ENCODE measurements at places on chromosomes 1 and 21. TPM values are rescaled to one million over a fixed set of nuclear protein-coding genes. Genes with fewer than 3 reads are reported as not detected.

Gene ZBED6
- 13.4 TPM for total RNA-seq

DNA sequence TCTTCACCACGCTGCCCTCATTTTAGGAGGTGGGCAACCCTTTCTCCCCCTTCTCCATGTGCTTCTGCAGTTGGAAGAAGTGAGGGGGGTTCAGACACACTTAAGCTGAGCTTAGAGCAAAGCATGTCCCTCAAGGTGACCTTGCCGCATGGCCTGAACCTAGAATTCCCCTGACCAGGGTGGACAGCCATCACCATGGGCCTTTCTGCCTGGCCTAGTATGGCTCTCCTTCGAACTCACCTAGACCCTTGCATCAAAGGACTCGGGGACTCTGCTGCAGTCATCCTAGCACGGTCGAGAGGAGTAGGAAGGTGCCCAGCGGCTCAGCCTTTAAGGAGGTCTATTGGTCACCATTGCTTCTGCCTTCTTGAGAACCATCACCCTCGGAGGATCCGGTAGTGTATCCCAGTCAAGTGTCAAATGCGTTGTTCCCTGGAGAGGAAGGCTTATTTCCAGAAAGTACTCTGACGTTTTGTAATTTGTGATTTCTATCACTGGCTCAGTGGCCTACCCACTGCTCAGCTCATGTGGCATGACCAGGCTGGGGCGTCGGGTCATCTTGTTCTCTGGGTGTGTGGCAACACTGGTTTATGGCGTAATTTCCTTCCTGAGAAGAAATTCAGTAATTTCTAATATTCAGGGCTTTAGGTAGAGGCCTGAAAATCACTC lies at the start of gene KCNE1:
TSS of gene KCNE1 (minus strand) at position 424 of the 669 bp plus-strand sequence. CDS start 62,576 bp downstream, outside the sequence.
- H3K27me3 ChIP-seq, result no peaks in the 10 kb centered on the region
- H3K4me3 ChIP-seq, result peak within 1 kb of the TSS; percentile 7
- H3K36me3 ChIP-seq, result peaks cover 13% of the 10 kb centered on the region
- H3K27ac ChIP-seq, result peak within 1 kb of the TSS; percentile 46
- peak; percentile 71 for DNase-seq
- H3K4me1 ChIP-seq, result no peaks in the 10 kb centered on the region

DNA sequence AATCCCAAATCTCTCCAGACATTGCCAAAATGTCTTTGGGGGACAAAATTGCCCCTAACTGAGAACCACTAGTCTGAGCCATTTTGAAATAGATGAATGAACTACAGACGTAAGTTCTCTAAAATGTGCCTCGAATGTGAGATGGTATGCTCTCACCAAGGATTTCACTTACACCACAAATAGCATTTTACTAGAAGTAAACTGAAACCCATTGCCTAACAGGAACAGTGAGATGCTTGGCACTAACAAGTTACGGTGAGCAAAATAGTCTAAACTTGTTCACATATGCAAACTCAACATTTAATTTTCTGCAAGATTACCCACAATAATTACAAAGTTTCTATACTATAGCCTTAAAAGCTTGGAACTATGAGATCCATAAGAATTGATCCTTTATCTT lies 343.6 kb upstream of the ESRRG start:
- no peak overlapping the region for H3K4me3 ChIP-seq
- H3K36me3 ChIP-seq, result no peaks in the 10 kb centered on the region
- DNase-seq, result no peak
- H3K27ac ChIP-seq, result no peak overlapping the region
- H3K27me3 ChIP-seq, result no peaks in the 10 kb centered on the region

GRCh38 chr1:145992502-145992936 lies 3.9 kb downstream of the TXNIP start:
- DNase-seq, result no peak
- peak overlapping the region; percentile 74 for H3K4me3 ChIP-seq
- peaks cover 32% of the 10 kb centered on the region for H3K4me1 ChIP-seq
- no peaks in the 10 kb centered on the region for H3K27me3 ChIP-seq
- peaks cover 45% of the 10 kb centered on the region for H3K36me3 ChIP-seq
- H3K27ac ChIP-seq, result peak overlapping the region; percentile 98

Gene MARCKSL1
- total RNA-seq, result 9.5 TPM

GRCh38 chr1:46284597-46285564 lies 18.5 kb downstream of the LRRC41 start:
- H3K27ac ChIP-seq, result no peak overlapping the region
- H3K27me3 ChIP-seq, result no peaks in the 10 kb centered on the region

Gene AMY1B
- total RNA-seq, result not detected

- no peaks in the 10 kb centered on the region for H3K27me3 ChIP-seq
- DNase-seq, result no peak
- no peak overlapping the region for H3K4me3 ChIP-seq
- H3K27ac ChIP-seq, result no peak overlapping the region
These were observed 16.3 kb upstream of the DESI2 start for GRCh38 chr1:244636488-244637259.

Gene FAM20B
- 39.0 TPM for total RNA-seq
